ENCODE measurements at places on chromosomes 2 and 18.

GRCh38 chr2:231270221-231271114, 72.0 kb downstream of the ARMC9 start:
- DNase-seq: no peak

DNA sequence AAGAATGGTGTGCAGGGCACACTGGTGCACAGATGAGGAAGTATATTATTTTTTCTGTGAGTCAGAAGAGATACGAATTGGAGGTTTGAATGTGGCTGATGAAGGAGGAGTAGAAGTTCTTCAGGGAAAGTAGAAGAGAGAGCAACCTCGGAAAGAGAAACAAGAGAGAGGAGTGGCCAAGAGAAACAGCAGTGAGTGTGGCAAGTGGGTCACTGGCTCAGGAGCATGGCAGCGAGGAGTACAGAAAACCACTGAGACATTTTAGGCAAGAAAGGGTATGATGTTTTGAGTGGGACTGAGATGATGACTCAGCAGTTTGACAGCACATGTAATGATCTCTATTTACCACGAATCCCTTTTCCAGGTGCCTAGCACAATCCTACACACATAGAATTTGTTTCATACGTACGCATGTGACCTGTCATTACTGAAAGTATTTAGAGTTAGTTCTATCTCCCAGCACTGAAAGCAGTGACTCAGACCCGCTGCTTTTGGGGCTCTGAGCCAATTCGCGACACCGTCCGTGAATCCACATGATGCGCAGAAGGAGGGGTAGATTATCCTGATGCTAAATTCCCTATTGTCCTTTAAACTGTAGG, 915.4 kb downstream of the DCDC2C start:
- DNase-seq: no peak

GRCh38 chr2:6526093-6526824, 339.4 kb downstream of the CMPK2 start:
- DNase-seq: no peak

DNA sequence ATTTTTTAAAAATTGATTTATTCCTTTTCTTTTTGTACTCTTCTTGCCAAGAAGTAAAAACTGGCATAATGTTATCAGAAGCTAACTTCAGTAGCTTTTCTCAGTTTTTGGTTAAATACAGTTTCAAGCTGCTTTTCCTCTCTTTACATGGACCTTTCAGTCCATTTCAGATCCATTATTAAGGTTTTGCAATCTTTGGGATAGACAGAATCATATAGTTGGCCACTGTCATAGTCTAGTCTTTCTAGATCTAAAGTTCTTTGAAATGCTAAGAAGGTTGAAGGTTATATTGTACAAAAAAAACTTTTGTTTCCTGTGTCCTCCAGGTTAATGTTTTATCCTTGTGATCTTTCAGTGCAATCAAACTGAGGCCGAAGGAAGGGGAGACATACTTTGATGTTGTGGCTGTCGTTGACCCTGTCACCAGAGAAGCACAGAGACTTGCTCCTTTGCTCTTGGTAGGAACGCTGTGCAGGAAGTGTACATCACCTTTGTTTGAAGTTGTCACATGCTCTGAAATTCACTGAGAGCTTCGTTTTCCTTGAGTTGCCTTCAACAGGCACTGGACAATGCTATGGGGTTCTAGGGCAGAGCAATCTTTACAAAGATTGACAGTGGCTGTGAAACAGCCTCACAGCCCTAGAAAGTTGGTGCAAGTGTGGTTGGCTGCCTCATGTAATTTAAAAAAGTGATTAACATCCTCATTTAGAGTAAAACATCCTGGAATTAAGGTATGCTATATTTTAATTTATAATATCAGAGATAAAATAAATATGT, 79.1 kb downstream of the UGGT1 start:
- no peak for DNase-seq

DNA sequence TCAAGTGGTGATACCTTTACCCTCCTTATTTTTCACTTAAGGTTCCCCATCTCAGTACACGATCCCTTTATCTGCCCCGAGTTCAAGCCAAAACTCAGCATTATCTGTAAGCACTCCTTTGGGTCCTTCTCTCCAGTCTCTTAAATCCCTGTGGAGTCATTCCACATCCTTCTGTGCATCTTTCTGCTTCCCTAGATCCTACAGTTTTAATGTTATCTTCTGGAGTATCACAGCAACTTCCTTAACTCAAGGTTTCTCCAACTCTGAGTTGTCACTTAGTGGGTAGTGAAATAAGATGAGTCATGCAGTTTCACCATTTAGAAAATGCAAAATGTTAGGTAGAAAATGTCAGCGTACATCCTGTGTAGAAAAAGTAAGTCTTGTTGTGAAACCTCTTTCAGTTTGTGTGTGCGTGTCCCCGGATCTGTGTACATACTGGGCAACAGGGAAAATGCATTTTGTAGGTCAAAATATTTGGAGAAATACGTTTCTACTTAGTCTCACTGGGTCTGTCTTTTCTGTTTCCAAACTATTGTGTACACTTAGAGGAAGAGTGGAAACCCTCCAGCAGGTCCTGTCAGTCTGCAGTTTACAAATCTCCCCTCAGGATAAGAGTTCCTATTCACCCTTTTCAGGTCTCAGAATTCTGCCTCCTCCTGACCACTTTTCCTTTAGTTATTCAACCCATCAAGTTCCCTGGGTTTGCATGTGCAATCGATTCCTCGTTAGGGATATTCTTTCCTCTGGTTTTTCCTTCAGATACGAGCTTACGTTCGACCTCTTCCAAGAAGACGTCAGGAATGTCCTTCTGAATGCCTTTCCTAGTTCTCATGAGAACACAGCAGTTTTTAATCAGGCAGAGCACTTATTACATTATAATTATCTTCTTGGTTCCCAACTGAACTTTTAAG, 154.8 kb downstream of the TGIF1 start:
- peak; percentile 98 for DNase-seq

GRCh38 chr18:67301592-67301991, 214.9 kb downstream of the DSEL start:
- peak; percentile 18 for DNase-seq

DNA sequence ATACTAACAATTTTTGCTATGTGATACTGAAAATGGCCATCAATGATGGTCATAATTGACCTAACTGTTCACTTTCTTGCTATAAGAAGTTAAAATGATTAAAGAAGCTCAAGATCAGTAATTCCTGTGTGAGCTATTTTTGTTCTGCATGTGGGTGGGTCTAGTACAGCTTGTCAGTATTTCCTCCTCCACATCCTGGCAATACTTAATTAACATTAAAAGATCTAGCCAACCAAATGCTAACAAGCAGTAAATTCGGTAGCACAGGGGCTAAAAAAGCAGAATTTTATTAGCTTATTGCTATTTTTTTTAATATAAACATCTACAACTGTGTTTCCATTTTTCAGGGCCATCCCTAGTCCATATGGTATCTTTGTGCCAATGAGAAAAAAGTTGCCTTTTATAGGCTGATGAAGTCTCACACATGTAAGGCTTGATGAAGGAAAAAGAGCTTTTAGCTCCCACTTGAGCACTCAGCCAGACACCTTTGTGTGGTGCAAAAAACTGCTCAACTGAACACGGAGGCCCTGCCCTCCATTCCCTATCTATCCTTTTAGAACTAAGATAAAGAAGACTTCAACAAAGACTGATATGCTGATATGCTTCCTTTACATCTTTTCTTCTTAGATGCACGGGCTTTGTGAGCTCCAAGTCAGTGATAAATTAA, 4.9 kb upstream of the PNO1 start:
- no peak for DNase-seq

- DNase-seq: no peak
Observed at GRCh38 chr2:25354116-25354515, 12.4 kb upstream of the DNMT3A start.

GRCh38 chr2:237508361-237508760, 21.3 kb downstream of the MLPH start:
- no peak for DNase-seq

All from EH (cell line).